Left hindlimb (tissue), 1 donor: ENCODE measurements at places on chromosomes 1 and 21.

- no peak for DNase-seq
Measured at GRCh38 chr1:88216441-88216840, 467.6 kb upstream of the PKN2 start.

- no peak for DNase-seq
Measured at GRCh38 chr1:107548276-107548675, 407.4 kb downstream of the NTNG1 start.

DNA sequence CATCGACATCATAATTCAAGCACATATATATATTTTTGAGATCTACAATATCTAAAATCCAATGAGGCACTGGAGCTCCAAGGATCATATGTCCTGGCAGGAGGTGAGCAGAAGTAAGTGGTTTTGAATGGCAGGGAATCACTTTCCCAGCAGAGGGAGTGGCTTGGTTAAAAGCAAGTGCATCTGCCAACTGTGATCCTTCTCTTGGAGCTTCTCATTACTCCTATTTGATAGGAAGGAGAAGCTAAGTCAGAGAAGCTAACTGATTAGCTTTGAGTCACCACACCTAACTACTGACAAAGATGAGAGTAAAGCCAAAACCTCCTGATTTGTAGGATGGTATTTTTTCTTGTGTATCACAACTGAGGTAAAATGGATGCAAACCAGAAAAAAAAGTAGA, 55.0 kb downstream of the ALG14 start:
- DNase-seq, result no peak

- no peak for DNase-seq
Measured at GRCh38 chr21:33449616-33450015, 30.2 kb downstream of the TMEM50B start.

- no peak for DNase-seq
Measured at GRCh38 chr1:215156232-215156631, 73.7 kb downstream of the KCNK2 start.

DNA sequence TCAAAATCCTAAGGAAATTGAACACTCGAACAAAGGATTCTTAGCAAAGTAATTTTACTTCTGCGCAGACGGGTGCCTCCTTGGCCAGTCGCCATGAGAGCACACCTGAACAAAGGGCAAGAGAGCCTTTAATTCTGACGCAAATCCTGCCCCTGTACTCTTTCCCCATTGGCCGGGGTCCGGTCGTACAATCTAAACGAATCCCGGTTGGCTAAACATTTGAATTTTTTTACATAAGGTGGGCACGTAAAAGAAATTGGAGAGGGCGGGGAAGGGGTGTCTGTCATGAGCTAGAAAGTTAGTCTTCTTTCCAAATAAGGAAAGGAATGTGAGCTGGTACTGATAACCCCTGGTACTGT, 8.2 kb upstream of the IL22RA1 start:
- no peak for DNase-seq

- no peak for DNase-seq
Measured at GRCh38 chr1:174556392-174556791, 108.6 kb downstream of the GPR52 start.

GRCh38 chr21:37704751-37705150, 211.5 kb downstream of the KCNJ6 start:
- DNase-seq, result no peak

DNA sequence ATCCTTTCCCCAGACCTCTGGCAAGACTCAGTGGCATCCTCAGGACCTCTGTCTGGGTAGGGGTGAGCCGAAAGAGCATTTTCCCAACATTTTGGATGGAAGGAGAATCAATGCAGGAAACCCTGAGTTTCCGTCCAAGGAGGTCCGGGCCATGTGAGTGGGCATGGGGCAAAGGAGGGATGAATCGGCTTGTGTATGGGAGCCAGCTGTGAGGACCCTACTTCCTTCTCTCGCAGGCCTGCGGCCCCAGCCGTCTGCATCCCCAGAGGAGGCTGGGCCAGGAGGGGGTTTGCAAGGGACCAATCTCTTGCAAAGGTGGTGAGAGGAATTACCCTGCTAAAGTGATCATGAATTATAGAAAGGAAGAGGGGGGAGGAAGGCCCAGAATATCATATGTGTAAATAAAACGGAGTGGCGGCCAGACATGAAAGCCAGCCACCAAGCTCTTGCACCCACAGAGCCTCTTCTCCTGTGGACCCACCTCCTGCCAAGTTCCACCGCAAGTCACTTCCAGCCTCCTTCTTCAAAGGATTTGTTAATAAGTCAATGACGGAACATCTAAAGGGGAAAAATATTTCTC, 48.2 kb upstream of the POU3F1 start:
- no peak for DNase-seq

DNA sequence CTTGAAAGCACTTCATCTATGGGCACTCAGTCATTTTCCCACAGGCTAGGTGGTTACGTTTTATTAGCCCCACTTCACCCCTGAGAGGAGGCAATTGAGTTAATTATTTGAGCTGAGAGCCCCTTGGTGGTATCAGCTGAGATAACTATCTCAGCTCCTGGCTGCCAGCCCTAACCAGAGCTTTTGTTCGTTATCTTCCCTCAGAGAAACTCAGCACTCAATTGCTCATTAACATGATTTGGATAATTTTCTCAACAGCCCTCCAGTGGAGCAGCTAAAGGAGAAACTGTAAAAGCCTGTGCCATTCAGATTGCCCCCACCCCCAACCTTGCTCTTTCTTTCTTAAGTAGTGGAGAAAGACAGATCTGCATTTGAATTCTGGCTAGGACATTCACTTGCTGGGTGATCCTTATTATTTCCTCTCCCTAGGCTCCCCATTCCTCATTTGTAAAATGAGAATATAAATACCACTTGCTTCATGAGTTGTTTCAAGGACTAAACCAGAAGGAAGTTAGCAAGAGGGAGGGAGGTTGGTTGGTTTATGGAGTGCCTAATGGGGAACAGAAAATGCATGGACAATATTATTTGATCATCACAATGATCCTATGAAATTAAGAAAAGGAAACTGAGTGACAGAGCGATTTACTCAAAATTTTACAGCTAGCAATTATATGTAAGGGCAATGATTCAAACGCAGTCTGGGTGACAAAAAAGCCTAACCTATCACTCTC, 218.7 kb upstream of the FGGY start:
- no peak for DNase-seq

GRCh38 chr1:80767711-80768110, 1033.0 kb upstream of the ADGRL2 start:
- DNase-seq, result no peak

GRCh38 chr1:105544475-105544874, 1512.0 kb upstream of the PRMT6 start:
- no peak for DNase-seq

- no peak for DNase-seq
Measured at GRCh38 chr1:31428436-31429221, 15.6 kb downstream of the SERINC2 start.
